Activated T-cell treated with anti-CD3 and anti-CD28 coated beads, Interleukin-2, amount 50 U/mL, for 4 hours (primary cell): ENCODE measurements at places on chromosomes 1 and 21.

- DNase-seq, result no peak
Measured at GRCh38 chr1:181664543-181664942, 181.2 kb downstream of the CACNA1E start.

GRCh38 chr21:37139902-37140301 is 66.8 kb downstream of the TTC3 start:
- no peak for DNase-seq

DNA sequence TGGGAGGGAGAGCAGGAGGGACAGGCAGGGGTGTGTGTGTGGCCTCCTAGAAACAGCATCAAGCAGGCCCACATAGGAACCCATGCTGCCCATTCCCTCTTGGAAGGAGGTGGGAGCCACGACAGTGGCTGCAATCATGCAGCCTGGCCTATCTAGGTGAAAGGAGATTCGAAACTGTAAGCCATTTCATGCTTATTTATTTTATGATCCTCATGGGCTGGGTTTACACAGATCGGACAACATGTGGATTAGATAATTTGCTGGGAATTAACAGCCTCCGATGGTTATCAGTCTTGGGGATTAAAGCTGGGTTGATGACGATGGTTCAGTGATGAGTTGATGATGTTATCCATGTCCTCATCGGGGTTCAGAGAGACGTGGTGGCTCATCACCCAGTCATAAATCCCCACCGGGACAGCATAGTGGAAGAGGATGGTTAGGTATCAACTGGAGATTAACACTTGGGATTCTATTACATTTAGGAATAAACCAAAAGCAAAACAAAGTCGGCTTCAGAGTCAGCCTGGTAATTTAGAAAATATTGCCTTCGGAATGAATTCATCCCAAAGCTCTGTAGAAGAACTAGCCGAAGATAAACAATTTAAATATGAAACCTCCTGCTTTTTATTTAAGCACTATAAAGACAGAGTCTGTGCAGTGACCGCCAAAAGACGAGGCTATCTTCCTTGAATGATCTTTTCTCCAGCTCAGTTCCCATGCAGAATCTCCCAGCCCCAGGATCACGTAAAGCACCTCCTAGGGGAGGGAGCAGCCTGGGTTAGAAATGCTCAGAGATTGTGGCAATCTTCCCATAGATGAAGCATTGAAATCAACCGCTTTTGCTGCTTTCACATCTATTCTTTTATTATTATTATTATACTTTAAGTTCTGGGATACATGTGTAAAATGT is 252.8 kb downstream of the FOXD2 start:
- no peak for DNase-seq

DNA sequence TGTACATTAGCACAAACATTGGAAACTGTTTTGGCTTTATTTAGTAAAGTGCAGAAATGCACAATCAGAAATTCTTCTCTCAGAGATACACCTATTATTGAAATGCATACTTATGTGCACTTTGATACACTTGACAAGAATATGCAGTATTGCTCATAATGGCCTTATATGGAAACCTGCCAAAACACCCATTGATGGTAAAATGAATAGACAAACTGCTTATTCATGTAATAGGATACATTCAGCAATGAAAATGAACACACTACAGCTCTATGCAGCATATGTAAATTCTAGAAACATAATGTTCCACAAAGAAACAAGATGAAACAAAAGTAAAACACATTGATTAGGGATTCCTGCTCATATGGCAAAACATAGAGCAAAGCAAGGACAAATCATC is 223.9 kb downstream of the S1PR1 start:
- no peak for DNase-seq

GRCh38 chr1:220313576-220313975 is 41.3 kb upstream of the RAB3GAP2 start:
- no peak for DNase-seq

GRCh38 chr1:170929835-170930554 is 5.3 kb upstream of the MROH9 start:
- no peak for DNase-seq

DNA sequence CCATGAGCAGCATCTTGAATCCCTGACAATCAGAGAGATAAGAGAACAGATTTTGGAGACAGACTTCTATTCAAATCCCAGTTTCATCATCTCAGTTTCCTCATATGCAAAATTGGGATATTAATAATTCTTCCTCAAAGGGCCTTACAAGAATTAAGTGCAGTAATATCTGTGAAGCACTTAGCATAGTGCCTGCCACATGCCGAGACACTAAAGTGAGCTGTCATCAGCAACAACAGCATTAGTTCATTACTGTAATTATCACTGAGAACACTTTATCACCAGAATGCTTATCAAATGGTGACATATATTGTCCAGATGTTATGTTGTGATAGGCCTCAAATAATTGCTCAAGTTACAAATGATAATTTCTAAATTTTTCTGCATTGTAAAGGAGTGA is 922 bp upstream of the FCRLB start:
- DNase-seq, result no peak

GRCh38 chr21:26098772-26099397 is 71.7 kb downstream of the APP start:
- no peak for DNase-seq

DNA sequence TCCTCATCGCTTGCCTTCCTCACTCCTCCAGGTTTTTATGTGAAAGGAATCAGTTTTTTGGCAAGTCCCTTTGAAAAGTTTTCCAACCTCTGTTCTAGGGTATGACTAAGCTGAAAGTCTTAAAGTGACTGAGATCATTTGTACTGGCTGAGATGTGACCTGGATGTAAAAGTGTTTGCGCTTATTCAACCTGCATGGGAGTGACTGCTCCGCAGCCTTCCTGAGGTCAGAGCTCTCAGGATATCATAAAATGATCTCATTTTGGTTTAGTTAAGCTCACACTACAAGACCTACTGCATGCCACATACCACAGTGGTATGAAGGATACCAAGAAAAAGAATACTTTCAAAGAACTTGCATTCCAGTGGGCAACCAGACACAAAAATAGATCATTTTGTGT is 29.8 kb upstream of the TADA1 start:
- DNase-seq, result no peak

DNA sequence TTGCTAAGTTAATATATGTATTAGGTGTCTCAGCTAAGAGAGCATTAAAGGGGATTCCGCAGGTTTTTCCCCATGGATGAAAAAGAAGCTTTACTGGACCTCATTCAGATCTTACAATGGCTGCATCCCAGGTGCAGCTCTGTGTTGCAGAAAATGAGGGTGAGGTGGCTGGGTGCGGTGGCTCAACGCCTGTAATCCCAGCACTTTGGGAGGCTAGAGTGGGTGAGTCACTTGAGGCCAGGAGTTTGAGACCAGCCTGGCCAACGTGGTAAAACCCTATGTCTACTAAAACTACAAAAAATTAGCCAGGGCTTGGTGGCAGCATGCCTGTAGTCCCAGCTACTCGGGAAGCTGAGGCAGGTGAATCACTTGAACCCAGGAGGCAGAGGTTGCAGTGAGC is 58.5 kb upstream of the MORC3 start:
- DNase-seq, result no peak

DNA sequence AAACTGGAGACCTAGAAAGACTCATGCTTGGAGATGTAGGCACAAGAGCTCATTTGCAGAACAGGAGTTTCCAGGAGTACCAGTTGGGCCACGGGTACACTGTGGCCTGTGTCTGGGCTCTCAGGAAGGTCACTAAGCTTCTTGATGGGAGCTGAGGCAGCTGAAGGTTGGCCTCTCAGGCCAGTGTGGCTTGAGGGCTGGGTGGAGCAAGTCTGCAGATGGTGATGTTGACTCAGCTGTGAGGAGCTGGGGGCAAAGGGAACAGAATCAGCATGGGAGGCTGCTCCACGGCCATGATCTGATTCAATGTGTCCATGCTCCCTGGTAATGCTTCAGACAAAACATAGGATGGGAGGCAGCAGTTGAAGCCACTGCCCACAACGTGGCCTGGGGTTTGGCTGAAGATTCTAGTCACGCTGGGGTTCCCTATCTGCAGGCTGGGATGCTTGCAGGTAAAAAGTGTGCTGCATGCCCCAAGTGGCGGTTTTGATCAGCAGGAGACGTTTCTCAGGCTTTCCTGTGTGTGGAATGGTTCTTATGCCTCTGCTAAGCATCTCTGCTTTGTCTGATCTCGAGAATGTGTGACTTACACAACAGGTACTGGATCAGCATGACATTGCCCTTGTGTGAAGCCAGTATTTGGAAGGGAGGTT is 15.4 kb upstream of the TENT5C start:
- no peak for DNase-seq

- DNase-seq, result no peak
Measured at GRCh38 chr21:43716376-43717165, 2.4 kb upstream of the PDXK start.

DNA sequence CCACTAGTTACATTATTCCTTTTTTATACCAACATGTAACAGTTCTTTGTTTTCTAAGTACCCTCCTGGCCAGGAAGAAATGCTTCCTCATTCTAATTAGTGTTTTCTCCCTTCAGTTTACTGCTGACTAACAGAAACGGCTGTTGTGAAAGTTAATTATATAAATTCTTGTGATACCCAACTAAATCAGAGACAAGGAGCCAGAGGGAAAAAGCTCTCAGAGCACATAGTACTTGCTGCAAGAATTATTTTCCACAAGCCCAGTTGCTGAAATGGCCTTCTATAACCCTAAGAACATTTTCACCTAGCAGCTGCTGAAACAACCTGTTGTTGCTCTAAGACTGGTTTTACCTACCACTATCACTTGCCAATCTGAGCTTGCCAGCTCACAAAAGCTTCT is 82.4 kb downstream of the FAF1 start:
- no peak for DNase-seq

DNA sequence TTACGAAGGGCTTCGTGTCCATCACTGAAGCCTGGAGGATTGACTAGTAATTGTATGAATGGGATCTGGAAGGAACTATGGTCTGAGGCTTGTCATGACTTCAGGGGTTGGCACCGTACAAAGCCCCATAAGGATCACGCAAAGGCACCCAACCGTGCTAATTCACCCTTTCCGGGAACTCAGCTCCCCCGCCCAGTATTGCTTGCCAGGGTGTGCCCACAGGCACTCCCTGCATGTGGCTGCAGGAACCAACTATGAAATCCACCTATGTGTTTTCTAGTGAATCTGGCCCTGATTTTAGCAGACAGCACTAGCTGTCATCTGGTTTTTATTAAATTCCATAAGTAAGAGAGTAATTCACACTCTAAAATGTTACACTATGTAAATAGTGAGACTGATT is 139.2 kb downstream of the TM2D1 start:
- no peak for DNase-seq

DNA sequence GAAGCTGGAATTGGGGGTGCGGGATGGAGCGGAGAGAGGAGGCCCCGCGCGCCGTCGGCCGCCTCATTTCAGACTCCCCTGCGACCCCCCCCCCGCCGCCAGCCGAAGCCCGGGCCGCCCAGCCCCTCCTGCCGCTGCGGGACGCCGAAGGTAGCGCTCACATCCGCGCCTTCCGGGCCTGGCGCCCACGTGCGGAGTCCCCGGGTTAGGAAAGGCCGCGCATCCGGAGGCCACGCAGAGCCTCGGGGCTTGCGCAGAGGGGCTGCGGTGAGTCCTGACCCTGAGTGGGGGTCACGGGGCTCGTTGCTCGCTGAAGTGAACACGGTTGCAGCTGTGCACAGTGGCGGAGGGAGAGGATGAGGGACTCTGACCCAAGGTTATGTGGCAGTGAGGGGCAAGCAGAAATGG is 552 bp upstream of the ZNF496 start:
- DNase-seq, result peak; percentile 46

DNA sequence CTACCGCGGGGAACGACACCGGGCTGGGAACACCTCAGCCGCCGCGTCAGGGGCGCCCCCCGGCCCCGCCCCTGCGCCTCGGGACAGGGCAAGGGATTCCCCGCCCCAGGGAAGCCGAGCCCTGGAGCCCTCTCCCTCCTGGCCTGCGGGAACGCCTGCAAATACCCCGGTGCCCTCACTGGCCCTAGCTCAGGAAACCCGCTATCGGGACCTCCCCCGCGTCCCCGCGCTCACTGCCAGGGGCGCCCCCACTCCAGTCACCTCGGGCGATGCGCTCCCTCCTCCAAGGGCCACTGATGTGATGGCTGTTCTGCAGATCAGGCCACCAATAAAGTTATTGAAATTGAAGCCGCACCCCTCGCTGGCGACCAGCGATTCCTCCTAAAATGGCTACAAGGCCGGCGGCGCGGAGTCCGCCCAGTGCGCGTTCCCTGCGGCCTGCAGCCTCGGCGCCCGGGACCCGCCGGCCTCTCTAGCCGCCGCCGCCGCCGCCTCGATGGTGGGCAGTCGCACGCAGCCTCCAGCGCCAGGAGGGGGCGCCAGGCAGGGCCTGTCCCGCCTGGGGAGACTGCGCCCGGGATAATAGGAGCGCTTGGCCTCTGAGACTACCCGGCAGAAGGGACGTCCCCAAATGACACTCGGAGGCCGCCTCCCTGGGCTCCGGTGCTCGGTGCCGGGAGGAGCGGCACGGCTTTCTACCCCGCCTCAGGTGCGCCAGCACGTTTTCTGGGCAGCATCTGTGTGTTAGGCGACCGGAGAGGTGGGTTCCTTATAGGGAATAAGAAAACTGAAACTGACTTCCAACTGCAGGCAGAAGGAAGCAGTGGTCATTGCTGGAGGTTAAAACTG is at the start of gene PRKAB2:
Gene PRKAB2 (minus strand): TSS at position 303 of the 849 bp plus-strand sequence. CDS start 326 bp downstream, outside the sequence.
- DNase-seq, result peak; percentile 85

GRCh38 chr1:101741910-101742309 is 254.8 kb downstream of the OLFM3 start:
- no peak for DNase-seq

DNA sequence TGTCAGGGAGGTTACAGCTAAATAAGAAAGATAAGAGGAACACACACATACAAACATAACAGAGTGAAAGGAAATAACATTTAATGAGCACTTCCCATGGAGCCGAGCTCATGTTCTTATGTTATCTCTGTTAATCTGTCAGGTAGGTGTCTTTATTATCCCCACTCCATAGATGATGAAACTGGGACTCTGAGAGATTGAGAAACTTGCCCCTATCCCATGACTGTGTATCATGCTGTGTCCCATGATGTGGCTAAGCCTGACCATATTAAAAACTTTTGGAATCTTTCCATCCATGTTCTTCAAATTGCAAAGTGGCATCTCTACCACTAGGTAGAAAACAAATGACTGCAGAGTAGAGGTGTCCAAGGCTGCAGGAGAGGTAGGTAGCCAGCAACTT is 285.2 kb upstream of the SGIP1 start:
- no peak for DNase-seq

- no peak for DNase-seq
Measured at GRCh38 chr1:208158640-208159554, 85.3 kb downstream of the PLXNA2 start.

- no peak for DNase-seq
Measured at GRCh38 chr1:184409011-184409410, 22.2 kb downstream of the C1orf21 start.

- no peak for DNase-seq
Measured at GRCh38 chr1:210687582-210688279, 359.0 kb downstream of the HHAT start.

- no peak for DNase-seq
Measured at GRCh38 chr1:217525773-217526490, 105.0 kb downstream of the GPATCH2 start.
